ENCODE measurements at places on chromosomes 3 and 15.

- H3K4me1 ChIP-seq = peaks cover 4% of the 10 kb centered on the region
- peak overlapping the region; percentile 85 for H3K4me3 ChIP-seq
- no peaks in the 10 kb centered on the region for H3K27me3 ChIP-seq
- DNase-seq = peak; percentile 97
Measured at GRCh38 chr3:9946112-9947024, 5.8 kb downstream of the PRRT3 start.

DNA sequence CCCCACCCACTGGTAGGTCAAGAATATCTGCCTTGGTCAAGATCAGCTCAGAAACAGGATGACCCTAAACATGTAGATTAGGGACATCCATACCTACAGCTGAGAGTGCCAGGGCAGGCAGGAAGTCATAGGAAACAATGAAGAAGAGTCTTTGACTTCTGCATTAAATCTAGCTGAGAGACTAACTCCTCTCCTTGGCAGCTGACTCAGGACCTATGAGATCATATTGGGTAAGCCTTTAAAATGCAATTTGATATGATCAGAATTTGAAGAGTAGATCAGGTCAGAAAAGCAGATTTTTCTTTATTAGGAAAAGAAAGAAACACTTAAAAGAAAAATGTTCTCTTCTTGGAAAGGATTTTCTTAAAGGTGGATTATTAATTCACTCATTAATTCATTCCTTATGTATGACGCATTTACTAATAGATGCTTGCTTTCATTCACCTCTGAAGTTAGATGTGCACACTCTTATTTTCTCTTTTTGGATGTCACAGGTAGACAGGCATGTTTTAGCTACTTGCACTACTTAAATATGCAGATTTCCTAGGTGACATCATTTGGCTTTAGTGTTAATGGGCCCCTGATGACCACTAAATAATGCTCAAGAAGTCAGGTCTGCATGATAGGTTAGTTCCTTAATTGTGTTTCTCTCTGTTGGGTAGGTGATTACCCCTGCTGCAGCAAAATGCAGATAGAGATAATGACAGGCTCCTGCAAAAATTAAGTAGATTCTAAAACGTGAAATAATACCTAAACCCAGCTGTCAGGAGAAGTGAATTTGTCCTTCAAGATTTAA is 35.7 kb upstream of the GSK3B start:
- no peaks in the 10 kb centered on the region for H3K27me3 ChIP-seq
- DNase-seq = no peak
- no peaks in the 10 kb centered on the region for H3K36me3 ChIP-seq
- H3K4me1 ChIP-seq = no peaks in the 10 kb centered on the region
- H3K27ac ChIP-seq = no peak overlapping the region
- H3K4me3 ChIP-seq = no peak overlapping the region

GRCh38 chr3:40240921-40241320 is 68.6 kb upstream of the EIF1B start:
- DNase-seq = no peak
- no peak overlapping the region for H3K27ac ChIP-seq
- no peaks in the 10 kb centered on the region for H3K36me3 ChIP-seq
- H3K27me3 ChIP-seq = no peaks in the 10 kb centered on the region
- H3K4me1 ChIP-seq = no peaks in the 10 kb centered on the region

DNA sequence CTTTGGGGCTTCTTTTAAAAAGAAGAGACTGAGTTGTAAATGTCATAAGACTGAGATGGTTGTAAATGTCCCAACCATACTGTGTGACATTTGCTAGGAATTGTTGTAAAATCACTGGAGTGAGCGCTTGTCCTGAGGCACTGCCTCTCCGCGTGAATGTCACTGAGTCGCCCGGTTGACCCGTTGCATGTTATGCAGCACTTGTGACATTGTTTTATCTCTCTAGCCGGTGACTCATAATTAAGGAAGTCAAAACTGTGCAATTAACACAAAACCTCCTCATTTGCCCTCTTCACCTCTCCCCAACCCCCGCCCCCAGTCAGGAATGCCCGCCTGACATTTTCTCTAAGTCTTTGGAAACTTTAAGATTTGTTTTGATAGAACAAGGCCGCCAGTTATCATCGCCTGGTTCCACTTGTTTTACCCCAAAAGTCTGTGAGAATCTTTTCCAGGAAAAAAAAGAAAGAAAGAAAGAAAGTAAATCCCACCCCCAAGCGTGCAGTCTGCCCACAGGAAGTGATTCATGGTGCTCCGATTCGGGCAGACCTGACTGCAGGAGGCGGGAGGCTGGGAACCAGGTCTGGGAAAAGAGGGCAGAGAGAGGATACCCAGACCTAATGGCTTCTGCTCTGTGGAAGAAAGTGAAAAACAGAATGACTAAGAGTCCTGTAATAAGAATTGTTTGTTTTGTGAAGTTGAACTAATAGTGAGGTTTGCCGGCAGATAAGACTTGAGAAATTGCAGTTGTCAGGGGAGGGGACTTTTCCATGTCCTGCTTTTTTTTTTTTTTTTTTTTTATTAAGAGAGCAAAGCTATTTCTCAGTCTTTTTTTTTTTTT is 84.8 kb downstream of the SMAD3 start:
- H3K36me3 ChIP-seq = no peaks in the 10 kb centered on the region
- H3K27ac ChIP-seq = peak overlapping the region; percentile 95
- peaks cover 58% of the 10 kb centered on the region for H3K4me1 ChIP-seq
- H3K27me3 ChIP-seq = no peaks in the 10 kb centered on the region

Measured in hepatocyte (in vitro differentiated cells).